ENCODE measurements at places on chromosomes 1 and 21.

- no peak for DNase-seq
Measured at GRCh38 chr1:181134543-181135436, 46.3 kb downstream of the IER5 start.

- DNase-seq, result no peak
Measured at GRCh38 chr21:23101111-23101510, 2102.9 kb downstream of the NCAM2 start.

DNA sequence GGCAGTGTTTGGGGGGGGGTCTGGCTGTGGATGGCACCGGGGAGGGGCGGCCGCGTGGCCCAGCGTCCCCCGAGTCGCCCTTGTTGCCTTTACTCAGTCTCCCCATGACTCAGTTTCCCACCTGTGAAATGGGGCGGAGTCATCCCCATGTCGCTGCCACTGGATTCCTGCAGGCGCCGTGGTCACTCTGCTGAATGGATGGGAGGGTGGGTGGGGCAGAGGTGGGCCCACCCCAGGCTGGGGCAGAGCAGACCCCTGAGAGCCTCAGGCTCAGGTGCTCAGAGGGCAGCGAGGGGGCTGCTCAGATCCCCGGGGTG lies 2.0 kb downstream of the COL6A1 start:
- DNase-seq, result no peak

GRCh38 chr1:108575375-108575774 lies 15.5 kb downstream of the EEIG2 start:
- DNase-seq, result no peak

- no peak for DNase-seq
Measured at GRCh38 chr1:228978484-228979324, 243.4 kb downstream of the RHOU start.

DNA sequence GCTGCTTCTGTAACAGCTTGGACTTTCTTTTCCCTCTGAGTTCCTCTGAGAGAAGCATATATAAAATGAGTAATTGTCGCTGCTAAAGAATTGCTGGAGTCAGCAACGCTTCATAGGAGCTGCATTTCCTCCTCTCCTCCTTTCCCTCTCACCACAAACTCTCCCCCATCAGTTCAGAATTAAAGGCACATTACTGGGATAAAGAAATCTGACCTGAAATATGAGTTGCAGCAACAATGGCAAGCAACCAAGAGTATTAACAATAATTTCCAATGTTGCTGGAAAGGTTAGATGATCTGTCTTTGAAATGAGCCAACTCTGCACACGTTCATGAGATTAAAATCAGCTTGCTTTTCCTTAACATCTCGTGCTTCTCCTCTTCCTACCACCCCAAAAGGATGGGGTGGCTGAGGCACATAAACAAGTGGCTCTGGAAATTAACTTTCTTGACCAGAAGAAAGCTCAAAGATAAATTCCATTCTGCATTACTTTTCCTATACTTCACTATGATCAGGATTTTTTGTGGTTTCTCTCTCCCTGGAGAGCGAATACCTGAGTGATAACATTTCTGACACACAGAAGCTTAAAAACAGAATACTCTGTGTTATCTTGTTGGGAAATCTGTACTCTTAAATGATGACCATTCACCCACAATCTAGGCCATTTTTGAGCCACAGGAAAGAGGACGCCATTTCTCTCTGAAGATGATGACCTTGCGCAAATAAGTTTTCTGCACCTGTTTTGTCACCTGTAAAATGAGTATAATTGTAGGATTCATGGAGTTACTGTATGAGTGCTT lies 90.2 kb downstream of the TGFBR3 start:
- no peak for DNase-seq

DNA sequence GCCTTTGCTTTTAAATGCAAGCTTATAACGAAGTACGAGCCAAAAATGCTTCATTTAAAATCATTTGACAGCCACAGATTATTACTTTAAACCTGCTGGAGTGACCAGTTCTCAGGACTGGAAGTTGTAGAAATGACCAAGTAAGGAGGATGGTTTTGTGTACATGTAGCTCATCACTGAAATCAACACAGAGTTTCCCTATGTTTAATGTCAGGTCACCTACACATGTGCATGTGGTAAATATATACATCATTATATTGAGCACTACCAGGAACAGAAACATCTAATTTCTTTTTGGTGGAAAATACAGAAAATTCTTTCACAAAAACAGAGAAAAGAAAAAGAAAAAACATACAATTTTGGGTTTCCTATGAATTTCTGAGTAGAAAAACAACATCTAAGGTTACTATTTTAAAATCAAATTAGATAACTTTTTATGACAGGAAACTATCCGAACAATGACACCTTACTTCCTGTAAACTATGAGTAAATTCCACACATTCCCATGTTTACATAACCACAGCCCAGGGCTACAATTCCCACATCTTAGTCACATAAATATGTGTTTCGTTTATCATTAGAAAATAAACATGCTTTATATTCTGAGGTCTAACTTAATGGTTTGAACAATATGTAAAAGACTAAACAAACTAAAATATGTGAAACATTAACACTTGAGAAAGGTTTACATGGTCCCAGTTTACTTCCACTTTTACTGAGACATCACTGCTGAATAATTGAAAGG lies 73.6 kb downstream of the ZNF281 start:
- no peak for DNase-seq

DNA sequence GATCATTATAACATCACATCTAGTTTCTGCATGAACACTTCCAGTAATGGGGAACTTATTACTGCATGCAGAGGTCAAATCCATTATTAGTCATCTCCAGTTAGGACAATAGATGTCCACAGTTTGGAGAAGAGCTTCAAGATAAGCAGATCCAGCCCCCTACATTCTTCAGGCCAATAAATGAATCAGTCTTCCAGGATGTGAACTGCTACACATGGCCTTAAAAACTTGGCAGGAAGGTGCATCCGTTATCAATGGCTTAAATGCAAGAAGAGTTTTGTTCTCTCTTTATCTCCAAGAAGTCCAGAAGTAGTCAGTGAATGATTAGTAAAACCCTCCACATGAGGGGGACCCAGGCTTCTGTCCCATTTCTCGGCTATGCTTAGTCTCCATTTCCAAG lies 70.8 kb downstream of the DMRTA2 start:
- DNase-seq, result no peak

DNA sequence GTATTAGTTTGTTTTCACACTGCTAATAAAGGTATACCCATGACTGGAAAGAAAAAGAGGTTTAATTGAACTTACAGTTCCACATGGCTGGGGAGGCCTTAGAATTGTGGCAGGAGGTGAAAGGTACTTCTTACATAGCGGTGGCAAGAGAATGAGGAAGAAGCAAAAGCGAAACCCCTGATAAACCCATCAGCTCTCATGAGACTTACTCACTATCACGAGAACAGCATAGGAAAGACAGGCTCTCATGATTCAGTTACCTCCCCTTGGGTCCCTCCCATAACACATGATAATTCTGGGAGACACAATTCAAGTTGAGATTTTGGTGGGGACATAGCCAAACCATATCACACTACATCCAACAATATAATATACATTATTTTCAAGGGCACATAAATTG lies 145.7 kb upstream of the BARHL2 start:
- DNase-seq, result no peak

GRCh38 chr1:172498857-172499256 lies 34.1 kb upstream of the SUCO start:
- no peak for DNase-seq

Measured in hepatic stellate cell (primary cell).